ENCODE measurements at places on chromosomes 1 and 21.

GRCh38 chr1:225949041-225949440 lies 8.0 kb upstream of the LEFTY2 start:
- DNase-seq: no peak

- no peak for DNase-seq
These were observed 102.8 kb downstream of the CASZ1 start for GRCh38 chr1:10693497-10694273.

GRCh38 chr1:226217273-226217672 lies 6.2 kb upstream of the MIXL1 start:
- no peak for DNase-seq

GRCh38 chr1:2288311-2288710 lies 60.2 kb downstream of the SKI start:
- DNase-seq: no peak

GRCh38 chr1:232305050-232305449 lies 324.9 kb downstream of the SIPA1L2 start:
- no peak for DNase-seq

DNA sequence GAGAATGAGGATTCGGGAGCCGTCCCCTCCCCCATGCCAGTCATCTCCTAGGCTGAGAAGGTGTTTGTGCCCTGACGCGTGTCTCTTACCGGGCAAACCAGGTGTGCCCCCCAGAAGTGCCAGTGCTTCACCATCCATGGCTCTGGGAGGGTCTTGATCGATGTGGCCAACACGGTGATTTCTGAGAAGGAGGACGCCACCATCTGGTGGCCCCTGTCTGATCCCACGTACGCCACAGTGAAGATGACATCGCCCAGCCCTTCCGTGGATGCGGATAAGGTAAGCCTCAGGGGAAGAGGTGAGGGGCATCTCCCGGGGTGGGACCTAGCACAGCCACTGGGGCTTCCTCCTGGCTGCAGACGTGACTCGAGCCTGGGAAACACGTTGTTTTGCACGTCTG lies 959 bp downstream of the PADI6 start:
- DNase-seq: no peak

GRCh38 chr1:18879791-18880309 lies 20.4 kb upstream of the TAS1R2 start:
- DNase-seq: no peak

GRCh38 chr21:42847726-42848125 lies 31.6 kb downstream of the WDR4 start:
- no peak for DNase-seq

GRCh38 chr1:43354936-43355335 lies 3.8 kb upstream of the CDC20 start:
- no peak for DNase-seq

- no peak for DNase-seq
These were observed 19.1 kb downstream of the IVNS1ABP start for GRCh38 chr1:185297982-185298381.

DNA sequence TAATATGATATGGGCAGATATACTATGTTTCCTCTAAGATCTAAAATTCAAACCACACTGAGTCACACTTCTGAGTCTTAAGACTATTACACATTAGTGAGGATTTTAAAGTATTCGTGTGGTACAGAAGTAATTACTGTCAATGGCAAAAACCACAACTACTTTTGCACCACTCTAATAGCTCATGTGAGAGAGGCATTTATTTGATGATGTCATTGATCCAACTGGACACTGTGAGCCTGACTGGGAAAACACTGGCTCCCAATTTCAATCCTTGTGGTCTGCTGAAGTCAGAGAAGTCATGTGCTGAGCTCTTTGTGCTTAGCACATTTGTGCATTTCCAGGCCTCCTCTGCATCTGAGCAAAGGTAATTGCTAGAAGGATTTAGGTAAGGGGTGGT lies 377.8 kb downstream of the USH2A start:
- no peak for DNase-seq

GRCh38 chr1:38308780-38309179 lies 262.2 kb upstream of the POU3F1 start:
- no peak for DNase-seq

GRCh38 chr1:21781815-21782348 lies 1.1 kb downstream of the USP48 start:
- DNase-seq: no peak

DNA sequence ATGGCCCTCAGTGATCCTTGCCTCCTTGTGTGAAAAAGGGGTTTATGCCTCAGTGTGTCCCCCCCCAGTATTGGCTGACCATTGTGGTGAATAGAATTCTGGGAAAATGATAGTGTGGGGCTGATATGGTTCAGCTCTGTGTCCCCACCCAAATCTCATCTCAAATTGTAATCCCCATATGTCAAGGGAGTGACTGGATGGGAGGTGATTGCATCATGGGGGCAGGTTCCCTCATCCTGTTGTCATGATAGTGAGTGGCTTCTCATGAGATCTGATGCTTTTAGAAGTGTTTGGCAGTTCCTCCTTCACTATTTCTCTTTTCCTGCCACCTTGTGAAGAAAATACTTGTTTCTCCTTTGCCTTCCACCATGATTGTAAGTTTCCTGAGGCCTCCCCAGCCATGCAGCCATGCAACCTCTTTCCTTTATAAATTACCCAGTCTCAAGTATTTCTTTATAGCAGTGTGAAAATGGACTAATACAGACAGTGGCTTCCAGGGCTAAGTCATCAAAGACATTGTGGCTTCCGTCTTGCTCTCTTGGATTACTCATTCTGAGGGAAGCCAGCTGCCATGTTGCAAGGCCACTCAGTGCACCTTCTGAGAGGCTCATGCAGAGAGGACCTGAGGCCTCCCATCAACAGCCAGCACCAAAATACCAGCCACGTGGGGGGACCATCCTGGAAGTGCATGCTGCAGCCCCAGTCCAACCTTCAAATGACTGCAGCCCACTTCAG lies 40.6 kb upstream of the SOD1 start:
- DNase-seq: no peak

DNA sequence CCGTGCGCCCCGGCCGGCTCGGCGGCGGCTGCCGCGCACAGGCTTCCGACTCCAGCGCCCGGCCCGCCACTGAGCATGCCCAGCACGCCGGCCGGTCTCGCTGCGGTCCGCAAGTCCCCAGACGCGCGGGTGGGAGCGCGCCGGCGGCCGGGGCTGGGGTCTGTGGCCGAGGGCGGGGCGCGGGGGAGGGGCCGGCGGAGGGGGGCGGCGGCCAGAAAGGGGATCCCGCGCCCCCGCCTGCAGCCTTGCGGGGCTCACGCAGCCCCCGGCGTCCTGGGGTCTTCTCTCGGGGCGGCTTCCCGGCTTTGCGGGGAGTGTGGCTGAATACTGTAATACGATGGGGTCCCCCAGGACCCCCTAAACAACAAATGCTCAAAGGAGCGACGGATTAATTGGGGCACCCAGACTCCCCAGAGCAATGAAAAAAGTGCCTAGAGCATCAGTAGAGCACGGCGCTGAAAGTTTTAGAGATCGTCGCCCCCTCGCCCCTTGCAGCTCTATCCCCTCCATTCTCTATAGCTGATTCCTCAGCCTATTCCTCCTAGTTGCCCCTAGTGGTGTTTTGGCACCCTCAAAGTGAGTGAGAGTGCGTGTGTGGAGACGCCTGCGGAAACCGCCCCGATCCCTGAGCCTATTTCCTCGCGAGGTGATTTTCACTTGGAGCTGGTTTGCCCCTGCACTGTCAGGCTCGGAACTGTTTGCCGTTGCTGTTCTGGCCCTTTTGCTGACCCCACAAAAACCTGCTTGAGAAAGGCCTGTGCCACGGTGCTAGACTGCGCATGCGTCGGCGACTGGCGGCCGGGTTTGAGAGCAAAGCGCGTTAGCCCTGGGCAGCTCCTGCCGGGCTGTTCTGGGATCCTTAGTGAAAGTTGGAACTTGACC lies at the start of gene VAV3:
Gene VAV3, minus strand, starts transcription at position 71 of the 882 bp plus-strand sequence. CDS start 311 bp downstream, outside the sequence.
- peak; percentile 72 for DNase-seq

DNA sequence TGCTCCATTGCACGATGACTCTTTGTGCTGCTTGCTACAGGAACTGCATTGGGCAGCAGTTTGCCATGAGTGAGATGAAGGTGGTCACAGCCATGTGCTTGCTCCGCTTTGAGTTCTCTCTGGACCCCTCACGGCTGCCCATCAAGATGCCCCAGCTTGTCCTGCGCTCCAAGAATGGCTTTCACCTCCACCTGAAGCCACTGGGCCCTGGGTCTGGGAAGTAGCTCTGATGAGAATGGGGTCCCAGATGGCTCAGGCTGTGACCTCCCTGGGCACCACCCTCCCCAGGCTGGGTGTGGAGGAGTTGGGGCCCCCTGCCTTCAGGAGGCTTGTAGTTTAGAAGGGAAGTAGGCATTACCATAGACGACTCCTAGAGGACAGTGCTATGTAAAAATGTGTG lies 19.7 kb downstream of the CYP4B1 start:
- DNase-seq: no peak

- peak; percentile 65 for DNase-seq
These were observed 122.6 kb upstream of the CHRM3 start for GRCh38 chr1:239263801-239264200.

DNA sequence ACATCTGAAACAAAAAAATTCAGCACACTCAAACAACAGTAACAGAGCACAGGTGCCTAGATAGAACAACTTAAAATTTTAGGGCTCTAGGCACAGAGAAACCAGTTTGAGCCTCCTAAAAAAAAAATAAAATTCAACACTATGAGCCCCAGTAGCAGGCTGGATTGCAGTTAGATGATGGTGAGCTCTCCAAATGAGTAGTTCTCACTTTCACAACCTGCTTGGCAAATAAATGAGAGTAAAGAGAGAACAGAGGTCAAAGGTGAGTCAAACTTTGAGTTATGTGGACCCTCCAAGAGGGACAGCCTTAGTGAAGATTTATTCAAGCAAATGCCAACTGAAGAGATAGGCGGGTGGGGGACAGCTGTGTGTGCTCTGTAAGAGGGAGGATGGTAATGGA lies 3.6 kb downstream of the BEND5 start:
- DNase-seq: no peak

DNA sequence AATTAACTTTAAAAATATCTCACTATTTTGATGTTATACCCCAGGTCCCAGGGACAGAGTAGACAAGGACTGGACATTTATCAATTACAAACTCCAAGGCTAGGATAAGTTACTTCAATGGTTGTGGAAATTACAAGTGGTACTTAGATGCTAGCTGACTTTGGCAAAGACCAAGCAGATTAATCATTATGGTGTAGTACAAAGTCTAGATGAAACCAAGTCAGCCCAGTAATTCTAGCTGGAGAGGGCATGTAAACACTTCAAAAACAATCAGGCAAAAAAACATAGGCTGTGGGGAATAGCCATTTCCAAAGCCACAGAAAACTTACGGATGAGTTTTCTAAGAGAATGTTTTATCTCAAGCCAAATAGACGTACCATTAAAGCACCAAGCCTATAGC lies 124.5 kb downstream of the TSEN15 start:
- no peak for DNase-seq

- DNase-seq: no peak
These were observed 45.6 kb upstream of the HFM1 start for GRCh38 chr1:91450260-91450659.

DNA sequence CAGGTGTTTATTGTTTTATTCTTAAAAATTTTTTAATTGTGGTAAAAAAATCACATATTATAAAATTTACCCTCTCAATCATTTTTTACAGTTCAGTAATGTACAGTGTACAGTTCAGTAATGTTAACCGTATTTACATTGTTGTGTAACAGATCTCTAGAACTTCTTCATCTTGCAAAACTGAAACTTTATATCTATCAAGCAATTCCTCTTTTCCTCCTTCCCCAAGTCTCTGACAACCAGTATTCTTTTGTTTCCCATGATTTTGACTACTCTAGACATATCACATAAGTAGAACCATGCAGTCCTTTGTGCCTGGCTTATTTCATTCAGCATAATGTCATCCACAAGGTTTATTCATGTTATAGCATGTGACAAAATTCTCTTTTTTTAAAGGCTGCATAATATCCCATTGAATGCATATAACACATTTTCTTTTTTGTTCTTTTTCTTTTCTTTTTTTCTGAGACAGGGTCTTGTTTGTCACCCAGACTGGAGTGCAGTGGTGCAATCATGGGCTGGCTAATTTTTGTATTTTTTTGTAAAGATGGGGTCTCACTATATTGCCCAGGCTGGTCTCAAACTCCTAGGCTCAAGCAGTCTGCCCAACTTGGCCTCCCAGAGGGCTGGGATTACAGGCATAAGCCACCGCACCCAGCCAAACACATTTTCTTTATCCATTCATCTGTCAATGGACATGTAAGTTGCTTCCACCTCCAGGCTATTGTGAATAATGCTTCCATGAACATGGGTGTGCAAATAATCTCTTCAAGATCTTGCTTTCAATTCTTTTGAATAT lies 17.2 kb upstream of the RCSD1 start:
- no peak for DNase-seq

DNA sequence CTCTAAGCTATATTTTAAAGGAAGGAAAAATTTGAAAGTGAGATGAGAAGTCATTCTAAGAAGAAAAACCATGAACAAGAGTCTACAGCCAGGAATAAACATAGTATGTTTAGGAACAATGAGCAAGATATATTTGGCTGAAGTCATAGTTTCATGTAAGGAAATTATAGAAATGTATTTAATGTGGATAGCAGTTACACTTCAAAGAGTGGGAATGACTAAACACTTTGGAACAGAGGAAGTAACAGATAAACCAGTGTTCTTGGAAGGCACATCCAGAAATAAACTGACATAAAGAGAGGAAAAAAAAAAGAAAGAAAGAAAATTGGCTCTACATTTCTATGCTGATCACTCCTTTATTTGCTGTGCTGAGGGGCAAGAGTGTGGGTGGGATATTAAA lies 18.0 kb downstream of the C8A start:
- no peak for DNase-seq

GRCh38 chr1:59422921-59423575 lies 126.2 kb downstream of the FGGY start:
- no peak for DNase-seq

DNA sequence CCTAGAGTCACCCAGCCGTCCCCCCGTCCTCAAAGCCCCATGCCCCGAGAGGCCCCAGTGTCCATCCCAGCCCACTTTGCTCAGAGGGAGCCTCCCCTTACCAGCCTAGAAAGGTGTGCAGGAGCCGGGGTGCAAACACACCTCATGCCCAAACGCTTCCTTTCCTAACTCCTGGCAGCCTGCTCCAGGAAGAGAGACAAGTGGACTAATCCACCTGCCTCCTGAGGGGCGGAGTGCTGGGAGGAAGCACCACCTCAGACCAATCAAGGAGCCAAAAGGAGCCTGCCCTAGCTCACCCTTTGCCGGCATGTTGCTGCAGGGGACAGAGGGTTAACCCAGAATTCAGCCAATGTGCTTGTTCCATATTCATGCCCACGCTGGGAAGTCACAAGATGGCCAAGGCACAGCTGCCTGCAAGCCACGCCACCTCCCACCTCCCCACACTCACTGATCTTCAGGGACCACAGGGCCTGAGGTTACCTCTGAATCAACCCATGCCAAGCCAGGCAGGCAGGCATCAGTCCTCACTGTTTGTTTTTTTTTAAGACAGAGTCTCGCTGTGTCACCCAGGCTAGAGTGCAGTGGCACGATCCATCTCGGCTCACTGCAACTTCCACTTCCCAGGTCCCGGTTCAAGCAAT lies 27.8 kb downstream of the PLEKHA6 start:
- DNase-seq: no peak

GRCh38 chr1:215923129-215923824 lies 356.2 kb downstream of the KCTD3 start:
- no peak for DNase-seq

Measured in KG1 (cell line).